ENCODE measurements at places on chromosomes 3 and 15.

- DNase-seq = no peak
These were observed 45.4 kb upstream of the FAM98B start for GRCh38 chr15:38408576-38408975.

GRCh38 chr3:127145266-127145665 lies 47.7 kb upstream of the PRR23E start:
- DNase-seq = no peak

DNA sequence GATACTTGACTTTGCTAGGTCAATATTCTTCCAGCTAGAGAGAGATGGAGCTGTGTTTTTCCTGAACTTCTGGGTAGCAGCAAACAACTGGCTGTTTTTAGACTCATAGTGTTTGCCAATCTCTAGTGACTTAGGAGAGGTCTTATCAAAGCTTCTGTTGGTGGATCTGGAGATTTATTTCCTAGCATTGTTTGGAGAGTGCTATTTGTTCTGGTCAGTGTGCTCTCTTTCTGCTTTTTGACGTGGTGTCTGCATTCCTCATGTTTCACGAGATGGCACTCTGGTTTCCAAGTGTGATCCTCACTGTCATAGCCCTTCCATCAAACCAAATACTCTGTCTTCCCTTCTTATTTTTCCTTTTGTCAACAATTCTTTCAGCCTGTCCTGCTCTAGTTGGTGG lies 88.6 kb upstream of the DAZL start:
- no peak for DNase-seq

GRCh38 chr3:42032693-42033349 lies 58.3 kb upstream of the TRAK1 start:
- DNase-seq = no peak

- no peak for DNase-seq
These were observed 48.7 kb downstream of the KLHL6 start for GRCh38 chr3:183506674-183507320.

DNA sequence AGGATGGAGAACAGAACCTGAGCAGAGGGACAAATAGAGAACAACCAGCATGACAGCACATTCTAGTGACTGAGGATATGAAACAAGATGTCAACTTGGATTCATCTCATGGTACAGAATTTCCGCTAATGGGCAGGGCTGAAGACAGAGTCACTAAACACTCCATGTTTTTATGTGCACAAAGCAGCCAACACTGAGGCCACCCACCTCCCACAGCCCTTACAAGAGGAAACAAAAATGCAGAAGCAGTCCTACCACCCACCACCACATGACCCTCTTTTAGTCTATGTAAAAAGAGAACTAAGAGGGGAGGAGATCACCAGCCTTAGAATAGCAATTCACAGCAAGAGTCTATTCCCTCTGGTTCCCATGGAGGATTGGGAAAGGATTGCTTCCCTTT lies 131.4 kb upstream of the UBE2E2 start:
- no peak for DNase-seq

DNA sequence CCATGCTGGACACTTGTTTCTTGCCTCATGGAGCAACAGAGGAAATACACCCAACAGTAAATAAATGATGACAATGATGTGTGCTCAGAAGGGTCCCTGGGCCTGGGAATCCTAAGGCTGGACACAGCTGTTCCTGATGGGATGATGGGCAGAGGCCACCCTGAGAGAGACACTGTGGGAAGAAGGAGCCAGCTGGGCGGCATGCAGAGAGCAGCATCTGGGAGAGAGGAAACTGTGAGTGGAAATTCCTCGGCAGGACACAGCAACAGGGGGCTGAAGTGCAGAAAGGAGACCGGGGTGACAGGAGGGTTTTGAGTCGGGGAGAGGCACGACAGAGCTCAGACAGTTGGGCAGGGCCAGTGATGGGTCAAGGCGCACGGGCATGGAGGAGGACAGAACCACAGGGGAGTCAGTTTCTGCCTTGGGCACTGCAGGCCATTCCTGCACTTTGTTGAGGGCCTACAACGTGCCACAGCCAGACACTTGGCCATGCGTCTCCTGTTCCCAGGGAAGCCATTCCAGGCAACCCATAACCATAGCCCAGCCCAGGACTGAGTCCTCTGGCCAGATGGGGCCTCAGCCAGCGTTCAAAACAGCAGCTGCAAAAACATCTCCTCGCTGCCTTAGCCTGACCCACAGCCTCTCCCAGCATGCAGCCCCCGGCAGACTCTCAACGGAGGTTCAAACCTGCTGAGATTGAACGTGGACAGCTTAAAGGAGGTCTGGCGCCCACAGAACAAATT lies 36.7 kb upstream of the SLC6A1 start:
- DNase-seq = no peak

DNA sequence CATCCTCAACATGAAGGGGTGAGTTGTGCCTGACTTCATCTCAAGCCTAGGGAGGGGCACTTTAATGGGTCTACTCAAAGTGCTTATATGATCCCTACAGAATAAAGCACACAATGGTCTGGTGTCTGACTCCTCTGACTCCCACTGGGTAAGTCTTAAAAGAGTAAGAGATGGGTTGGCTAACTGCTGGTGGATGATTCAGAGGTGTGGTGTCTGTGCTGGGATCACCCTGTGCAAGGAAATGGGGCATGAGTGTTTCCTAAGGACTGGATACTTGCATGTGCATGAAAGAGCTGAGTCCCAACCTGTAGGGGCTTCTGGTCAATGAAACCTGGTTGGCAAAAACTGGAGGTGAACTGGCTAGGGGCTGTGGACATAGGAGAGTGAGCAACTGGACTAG lies 158.8 kb downstream of the IL20RB start:
- DNase-seq = no peak

DNA sequence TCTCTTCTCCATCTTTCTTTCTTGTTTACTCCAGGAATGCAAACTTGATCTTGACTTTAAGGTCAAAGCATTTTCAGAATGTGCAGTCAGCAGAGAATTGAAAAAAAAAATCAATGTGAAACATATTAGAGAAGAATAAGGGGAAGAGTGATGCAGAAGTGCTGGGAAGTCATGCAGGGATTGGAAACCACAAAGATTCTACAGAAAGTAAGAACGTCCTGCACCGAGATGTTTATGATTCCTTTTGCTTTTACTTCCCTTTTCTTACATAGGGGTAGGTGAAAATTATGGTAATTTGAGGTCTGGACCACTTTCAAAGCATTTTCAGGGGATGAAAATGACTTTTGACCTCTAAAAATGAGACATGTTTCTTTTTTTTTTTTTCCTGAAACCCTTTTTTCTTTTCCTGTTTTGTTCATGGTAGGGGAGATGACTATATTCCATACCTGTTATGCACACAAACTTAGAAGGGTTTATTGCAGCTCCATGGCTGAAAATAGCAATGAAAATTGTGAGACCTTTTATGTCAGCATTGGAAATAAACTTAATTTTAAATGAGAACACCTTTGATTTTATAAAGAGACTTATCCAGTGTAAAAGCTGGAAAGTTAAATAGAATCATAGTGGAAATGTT lies 623.5 kb upstream of the TBL1XR1 start:
- no peak for DNase-seq

DNA sequence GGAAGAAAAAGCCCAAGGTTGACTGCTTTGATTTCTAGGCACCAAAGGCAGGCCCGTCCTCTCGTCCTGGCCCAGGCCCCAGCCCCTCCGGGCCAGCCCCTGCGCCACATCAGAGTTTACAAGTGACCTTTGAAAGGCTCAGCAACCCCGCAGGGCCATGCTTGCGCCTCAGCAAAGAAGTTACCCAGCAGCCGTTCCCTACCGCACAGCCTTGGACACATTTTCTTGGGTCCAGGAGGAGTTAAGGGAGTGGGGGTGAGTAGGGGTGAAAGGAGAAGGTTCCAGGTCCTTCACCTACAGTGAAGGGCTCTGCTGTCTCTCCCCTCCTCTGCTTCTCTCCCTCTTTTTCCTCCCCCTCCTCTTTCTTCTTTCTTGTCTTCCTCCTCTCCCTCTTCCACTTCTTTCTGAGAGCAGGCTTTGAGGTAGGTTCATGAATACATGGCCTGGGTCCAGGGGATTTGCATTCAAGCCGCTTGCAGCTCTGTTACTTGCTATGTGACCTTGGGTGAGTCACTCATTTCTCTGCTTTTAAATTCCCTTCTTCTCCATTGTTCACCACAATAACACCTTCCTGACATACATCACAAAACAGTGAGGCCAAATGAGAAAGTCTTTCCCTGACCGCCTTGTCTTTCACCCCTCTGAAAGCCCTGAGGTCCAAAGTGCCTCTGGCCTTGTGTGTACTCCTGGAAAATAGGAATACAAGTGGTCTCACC lies 223.3 kb upstream of the TPRG1 start:
- no peak for DNase-seq

DNA sequence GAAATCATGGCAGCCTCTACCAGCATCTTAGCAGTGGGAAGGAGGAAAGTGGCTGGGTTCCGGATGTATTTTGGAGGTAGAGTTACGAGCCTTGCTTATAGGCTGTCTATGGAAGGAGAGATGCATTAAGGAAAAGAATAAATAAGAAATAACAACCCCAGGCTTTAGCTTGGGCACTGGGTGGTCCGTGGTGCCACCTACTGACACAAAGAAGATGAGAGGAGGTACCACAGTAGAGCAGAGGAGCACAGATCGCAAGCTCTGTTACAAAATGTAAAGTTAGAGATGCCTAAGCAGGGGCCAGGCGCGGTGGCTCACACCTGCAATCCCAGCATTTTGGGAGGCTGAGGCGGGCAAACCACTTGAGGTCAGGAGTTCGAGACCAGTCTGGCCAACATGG lies 74.8 kb downstream of the TMEM39A start:
- no peak for DNase-seq

DNA sequence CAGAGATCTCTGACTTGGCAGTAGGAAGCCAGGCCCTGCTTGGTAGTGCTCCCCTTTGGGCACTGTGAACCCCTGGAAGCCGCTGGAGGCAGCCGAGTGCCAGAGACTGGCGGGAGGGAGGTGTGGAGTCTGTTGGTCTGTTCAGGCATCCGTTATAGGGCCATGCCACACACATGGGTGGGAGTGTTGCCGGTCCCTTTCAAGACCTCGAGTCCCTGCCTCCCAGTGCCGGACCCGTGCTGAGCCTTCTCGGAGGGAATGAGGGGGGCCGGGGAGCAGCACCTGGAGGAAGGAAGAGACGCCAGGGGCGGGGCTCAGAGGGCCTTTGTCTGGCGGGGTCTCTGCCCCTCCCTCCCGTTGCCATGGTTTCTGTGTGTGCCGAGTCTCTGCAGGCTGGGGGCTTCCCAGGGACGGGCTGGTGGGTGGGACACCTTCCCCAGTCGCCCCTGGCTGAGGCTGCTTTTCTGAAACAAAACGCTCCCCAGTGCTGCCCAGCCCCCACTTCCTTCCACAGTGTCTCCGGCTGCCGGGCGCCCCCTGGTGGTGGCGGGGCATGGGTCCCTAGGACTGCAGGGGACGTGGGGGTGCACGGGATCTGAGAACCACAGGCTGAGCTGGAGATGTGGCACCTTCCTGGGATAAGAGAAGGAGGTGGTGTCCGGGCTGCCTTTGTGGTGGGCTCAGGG lies 10.0 kb downstream of the GNAI2 start:
- peak; percentile 90 for DNase-seq

GRCh38 chr3:25283613-25284012 lies 144.4 kb upstream of the RARB start:
- DNase-seq = no peak

- no peak for DNase-seq
These were observed 25.3 kb downstream of the BHLHE40 start for GRCh38 chr3:5004319-5005152.

DNA sequence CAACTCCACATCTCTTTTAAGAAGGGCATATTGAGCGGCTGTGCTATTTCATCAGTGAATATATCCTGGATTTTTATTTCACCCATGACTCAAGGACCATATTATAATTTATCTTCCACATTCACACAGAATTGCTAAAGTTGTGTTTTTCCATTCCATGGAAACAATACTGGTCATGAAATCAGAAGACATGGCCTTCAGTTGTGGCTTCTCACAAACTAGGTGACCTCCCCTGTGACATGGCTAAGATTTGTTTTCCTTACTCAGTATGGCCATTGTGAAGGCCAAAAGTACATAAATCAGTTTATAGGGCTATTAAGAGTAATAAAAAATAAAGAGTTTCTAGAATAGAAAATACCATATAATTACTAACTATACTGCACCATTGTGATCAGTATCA lies 415.6 kb downstream of the OXSM start:
- no peak for DNase-seq

DNA sequence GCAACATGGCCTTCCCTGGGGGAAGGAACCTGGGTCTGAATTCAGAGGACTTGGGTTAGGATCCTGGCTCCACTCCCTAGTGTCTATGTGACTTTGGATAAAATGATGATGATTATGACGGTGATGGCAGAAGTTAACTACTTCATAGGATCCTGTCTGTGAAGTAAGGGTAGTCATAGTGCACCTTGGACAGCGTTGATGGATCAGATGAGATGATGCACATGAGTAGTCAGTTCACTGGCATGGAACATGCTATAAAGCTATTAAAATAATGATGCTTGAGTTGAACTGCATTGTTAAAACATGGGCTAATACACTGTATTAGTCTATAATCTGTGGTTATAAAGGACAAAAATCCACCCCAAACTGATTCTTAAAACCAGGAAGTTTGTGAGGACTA lies 62.0 kb downstream of the EEFSEC start:
- no peak for DNase-seq

DNA sequence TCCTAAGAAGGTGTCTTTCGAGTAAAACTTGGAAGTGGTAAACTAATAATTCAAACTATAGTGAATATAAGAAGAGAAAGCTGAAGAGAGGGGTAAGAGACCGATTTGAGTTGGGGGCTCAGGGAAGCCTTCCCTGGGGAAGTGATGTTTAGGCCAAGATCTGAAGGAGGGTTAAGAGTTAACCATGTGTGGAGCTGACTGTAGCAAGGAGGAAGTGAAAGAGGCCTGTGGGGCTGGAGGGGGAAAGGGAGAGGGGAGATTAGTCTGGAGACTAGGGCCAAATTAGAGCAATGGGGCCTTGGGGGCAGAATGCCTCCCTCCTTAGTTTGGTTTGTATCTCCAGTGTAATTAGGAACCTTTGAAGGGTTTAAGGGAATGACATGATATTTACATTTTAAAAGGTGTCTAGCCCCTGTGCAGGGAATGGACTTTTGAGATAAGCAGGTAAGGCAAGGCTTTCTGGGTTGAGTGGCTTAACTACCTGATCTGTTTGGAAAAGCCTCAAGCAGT lies 2.2 kb downstream of the ZNF592 start:
- DNase-seq = no peak

GRCh38 chr15:68316061-68316804 lies 38.7 kb downstream of the FEM1B start:
- no peak for DNase-seq

- no peak for DNase-seq
These were observed 12.8 kb upstream of the DUSP7 start for GRCh38 chr3:52069135-52069534.

- DNase-seq = no peak
These were observed 268.5 kb downstream of the CD47 start for GRCh38 chr3:107822308-107822707.

DNA sequence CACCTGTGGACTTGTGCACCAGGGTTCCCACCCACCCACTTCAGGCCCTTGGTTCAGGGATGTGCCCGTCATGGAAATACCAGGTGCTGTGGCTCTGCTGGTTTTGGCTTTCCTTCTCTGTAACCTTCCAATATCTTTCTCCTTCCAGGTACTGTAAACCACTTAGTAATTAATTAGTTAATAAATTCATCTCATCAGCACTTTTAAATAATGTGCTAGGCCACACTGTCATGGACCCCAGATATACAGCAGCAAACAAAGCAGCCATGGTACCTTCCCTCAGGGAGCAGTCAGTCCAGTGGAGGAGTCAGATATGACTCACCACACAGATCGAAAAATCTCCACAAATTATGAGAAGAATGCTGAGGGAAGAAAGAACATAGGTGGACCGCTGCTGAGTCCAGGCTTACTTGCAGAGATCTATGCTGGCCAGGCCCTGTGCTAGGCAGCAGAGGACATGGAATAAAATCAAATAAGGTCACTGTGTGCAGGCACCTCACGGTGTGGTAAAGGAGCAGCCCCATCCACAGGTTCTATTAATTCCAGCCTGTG lies 6.8 kb upstream of the GATA2 start:
- DNase-seq = no peak
